ENCODE measurements at places on chromosomes 6 and 20. TPM values are rescaled to one million over a fixed set of nuclear protein-coding genes. Genes with fewer than 3 reads are reported as not detected.

- no peak for DNase-seq
Observed at GRCh38 chr6:40308533-40309306, 278.4 kb downstream of the LRFN2 start.

DNA sequence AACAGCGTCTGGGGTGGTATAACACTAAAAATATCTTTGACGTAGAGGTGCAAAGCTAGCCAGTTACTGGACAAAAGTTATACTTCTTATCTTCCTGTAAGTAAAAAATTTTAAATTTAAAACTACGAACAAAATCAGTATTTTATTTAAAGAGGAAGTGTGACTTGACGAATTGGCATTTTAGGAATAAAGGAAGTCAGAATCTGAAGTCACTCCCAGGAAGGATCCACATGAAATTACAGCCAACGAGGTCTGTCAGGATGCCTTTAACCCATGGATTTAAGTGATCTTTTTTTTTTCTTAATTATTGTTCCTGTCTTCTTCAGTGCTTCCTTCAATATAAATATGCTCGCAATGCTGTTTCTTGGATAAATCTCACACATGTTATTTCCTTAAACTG lies 27.2 kb upstream of the SNX9 start:
- DNase-seq: no peak

DNA sequence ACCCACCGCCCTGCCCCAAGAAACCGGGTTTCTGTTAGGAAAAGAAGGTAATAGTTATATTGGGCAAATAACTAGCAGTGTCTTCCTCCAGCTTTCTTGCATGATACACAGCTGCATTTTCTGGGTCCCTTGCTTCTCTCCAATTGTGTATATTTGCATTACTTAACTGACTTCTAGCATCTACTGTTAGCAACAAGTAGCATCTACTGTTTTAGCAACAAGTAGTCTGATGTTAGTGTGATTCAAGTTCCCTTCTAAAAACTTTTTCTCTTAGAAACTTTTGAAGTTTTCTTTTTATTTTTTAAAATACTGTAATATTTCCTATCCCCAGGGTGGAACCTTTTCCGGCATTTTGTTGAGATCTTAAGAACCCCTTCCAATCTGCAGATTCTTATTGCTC lies 221.2 kb downstream of the CLIC5 start:
- DNase-seq: no peak

- no peak for DNase-seq
Observed at GRCh38 chr20:49450281-49450721, 32.2 kb downstream of the KCNB1 start.

GRCh38 chr6:23522792-23523547 lies 603.0 kb upstream of the NRSN1 start:
- no peak for DNase-seq

GRCh38 chr6:21586740-21587178 lies 6.8 kb upstream of the SOX4 start:
- no peak for DNase-seq

GRCh38 chr6:73854998-73855718 lies 159.2 kb downstream of the CD109 start:
- no peak for DNase-seq

- no peak for DNase-seq
Observed at GRCh38 chr20:58212636-58213035, 15.8 kb downstream of the ANKRD60 start.

DNA sequence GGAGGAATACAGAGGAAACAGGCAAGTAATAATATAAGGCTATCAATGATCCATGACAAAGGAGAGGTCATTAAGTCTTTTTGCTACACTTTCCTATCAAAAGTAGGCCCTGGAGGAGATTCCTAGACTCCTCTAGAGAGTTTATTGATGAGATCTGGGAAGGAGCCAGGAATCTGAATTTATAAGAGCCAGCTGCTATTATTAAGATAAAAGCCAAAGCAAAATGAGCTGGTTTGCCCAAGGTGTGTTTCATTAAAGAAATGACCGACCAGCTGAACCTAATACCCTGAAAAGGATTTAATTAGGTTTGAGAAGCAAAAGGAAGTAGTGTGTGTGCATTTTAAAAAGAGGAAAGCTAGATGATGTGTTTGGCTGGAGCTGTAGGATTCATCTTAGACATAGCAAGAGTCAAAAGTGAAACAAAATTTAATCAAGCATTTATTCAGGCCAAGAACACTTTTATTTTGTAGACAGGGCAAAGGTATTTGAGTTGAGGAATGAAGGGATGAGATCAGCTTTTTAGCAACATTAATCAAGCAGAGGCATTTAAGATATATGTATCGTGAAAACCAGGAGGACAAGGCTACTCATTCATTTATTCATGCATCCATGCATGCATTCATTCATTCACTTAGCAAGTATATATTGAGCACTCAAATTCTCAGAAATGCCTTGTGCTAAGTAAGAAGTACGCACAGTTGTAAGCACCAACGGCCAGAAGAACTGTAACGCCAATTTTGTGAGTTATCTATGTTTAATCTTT lies 43.5 kb upstream of the SCAF8 start:
- DNase-seq: no peak

The ZNF391 gene
- 0.50 TPM for polyA plus RNA-seq

The TMEM74B gene
- 0.04 TPM for polyA plus RNA-seq

The SLC32A1 gene
- not detected for polyA plus RNA-seq

The NKAPL gene
- polyA plus RNA-seq: 0.72 TPM

The CAPN11 gene
- polyA plus RNA-seq: 0.04 TPM

The LHFPL5 gene
- not detected for polyA plus RNA-seq

The TMEM239 gene
- polyA plus RNA-seq: not detected

The OR2J3 gene
- polyA plus RNA-seq: not detected

Measured in BJ (cell line).